ENCODE measurements at places on chromosomes 2 and 18.
A peak's percentile ranks its signal among the peaks of the same experiment; 100 is the strongest.

DNA sequence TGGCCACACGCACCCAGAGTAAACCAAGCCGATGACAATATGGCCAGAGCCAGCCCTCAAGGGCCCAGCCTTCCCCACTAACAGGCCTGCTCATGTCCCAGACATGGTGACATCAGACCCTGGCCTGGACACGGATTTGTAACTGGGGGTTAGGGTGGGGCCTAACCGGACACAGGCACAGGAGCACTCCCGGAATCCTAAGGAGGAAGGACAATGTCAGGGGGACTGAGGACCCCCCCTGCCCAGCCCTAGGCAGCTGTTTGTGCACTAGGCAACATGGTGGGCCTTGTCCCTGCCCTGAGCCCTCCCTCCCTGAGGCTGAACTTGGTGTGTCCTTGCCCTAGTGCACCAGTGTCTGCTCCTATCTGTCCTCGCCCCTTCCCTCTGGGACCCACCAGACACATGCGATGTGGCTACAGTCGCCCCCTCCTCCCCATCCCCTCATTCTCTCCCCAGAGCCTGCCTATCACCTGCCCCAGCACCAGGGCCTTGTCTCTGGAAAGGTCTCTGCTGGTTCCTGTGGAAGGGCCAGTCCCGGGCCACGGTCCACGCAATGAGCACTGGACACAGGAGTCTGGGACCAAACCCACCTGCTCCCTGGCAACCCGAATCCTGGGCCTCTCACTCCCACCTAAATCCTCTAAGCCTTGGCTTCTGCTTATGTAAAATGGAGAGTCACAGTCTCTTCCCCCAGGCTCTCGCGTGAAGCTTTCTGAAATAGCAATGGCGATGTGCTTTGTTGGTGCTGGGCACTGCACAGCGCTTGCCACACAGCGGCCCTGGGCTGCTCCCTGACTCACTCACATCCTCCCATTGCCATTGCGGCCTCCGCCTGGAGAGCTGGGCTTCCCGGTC, 76.5 kb upstream of the RAB6C start:
- no peak for DNase-seq

DNA sequence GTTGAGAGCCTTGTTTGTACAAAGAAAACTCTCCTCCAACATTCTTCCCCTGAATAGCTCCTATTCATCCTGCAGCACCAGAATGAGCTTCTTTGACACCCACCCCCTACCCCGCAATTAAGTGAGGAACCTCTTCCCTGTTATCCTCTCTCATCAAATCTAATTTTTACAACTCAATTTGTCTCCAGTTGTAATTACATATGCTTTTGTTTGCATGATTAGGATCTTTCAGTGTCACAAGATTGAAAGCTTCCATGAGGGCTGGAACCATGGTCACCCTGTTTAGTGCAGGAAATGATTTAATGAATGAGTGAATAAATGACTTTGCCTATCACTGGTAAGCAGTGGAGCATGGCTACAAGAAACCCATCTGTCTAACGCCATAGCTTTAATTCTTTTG, 334.6 kb upstream of the KLHL29 start:
- no peak for DNase-seq

- DNase-seq: no peak
These were observed 262.5 kb downstream of the ZNF521 start for GRCh38 chr18:25089470-25089869.

GRCh38 chr18:47397671-47398319, 146.3 kb upstream of the SKOR2 start:
- no peak for DNase-seq

DNA sequence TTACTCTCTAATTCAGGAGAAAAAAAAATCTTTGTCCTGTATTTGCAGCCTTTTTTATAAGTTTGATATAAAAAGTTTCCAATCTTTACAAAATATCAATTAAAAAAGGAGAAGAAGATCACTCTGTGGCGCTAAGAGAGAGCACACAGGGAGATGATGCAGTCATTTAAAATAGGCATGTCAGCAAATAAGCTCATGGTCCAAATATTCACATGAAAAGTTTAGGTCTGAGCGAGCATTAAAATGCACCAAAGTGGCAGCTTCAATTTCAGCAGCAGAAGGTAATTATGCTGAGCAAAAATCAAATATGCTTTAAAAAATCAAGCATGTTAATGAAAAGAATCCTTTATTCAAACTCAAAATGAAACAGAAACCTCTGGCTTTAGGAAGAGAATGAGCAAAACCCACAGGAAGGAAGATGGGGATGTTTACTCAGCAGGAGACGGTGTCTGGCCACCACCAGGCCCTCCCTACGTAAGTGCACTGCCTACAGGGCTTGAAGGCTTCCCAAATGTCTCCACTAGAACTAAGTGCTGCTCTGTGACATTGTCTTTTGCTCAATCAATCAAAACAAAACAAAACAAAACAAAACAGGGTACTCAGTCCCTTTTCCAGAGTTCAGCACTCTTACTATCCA, 120.4 kb downstream of the L3MBTL4 start:
- no peak for DNase-seq

GRCh38 chr2:72934683-72935610, 17.6 kb downstream of the EMX1 start:
- DNase-seq: no peak

DNA sequence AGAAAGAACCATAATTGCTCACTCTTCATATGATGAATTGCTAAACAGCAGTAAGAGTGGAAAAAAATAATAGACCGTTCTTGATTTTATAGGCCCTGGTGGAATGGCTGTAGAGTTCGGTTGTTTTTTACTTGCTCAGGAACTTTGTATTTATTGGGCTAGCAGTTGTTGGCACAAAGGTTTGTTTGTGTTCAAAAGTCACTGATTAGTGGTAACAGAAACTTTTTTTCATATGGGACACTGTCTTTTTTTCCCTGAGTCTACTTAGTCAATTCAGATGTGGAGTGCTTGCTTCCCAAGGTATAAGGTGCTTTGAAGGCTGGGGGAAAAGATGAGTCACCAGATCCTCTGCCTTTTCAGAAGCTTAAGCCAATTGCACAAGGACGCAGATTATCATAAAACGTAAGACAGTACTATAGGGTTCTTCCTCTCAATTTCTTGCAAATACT, 25.8 kb downstream of the PHLPP1 start:
- no peak for DNase-seq

GRCh38 chr2:158047156-158047611, 54.5 kb upstream of the UPP2 start:
- no peak for DNase-seq

GRCh38 chr2:66069937-66070720, 364.8 kb upstream of the MEIS1 start:
- no peak for DNase-seq

DNA sequence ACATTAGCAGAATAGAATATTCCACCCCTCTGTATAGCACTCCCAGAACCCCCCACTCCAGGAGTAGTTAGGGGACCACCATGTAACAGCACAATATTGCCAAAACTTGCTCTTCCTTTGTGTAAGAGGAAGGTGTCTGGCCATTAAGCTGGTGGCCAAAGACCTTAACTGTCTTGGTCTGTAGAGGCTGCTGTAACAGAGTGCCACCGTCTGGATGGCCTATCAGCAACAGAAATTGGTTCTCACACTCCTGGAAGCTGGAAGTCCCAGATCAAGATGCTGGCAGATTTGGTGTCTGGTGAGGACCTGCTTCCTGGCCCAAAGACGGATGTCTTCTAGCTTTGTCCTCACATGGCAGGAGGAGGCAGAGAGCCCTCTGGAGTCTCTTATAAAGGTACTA, 61.6 kb upstream of the TGFA start:
- DNase-seq: no peak

GRCh38 chr18:34003687-34004086, 221.0 kb downstream of the NOL4 start:
- DNase-seq: no peak

GRCh38 chr2:131349021-131349420, 14.9 kb downstream of the RAB6D start:
- no peak for DNase-seq

- DNase-seq: no peak
These were observed 133.4 kb downstream of the AFF3 start for GRCh38 chr2:100008956-100009355.

GRCh38 chr2:147663153-147663961, 181.5 kb upstream of the ACVR2A start:
- no peak for DNase-seq

DNA sequence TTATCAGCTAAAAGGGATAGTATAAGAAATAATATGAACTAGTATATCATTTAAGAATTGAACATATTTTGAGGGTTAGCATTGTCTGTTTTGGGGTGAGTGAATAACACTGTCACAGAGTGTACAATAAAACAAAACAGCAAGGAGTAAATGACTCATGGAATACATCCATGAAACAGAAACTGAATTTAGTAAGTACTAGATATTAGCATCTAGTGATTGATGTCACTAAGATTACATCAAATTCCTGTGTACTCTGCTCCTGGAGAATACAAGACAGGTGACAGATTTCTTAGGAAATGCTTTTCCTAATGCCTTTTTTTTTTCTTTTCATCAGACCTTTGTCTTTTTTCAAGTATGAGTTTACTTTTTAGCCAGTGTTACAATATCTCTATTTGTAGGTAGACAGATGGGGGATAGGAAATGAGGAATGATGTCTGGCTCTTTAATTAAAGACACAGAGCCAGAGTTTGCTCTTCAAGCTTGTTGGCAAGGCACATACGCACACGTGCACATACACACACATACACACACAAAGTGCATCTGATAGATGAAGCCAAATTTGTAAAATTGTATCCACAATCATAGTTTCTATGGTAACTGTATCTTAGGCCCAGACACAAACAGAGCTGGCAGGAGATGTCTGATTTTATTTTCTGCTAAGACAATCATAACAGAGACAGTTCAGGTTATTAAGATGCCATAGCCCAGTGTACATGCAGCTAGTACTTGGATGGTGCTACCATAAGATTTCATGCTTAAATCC, 138.2 kb upstream of the NRP2 start:
- no peak for DNase-seq

DNA sequence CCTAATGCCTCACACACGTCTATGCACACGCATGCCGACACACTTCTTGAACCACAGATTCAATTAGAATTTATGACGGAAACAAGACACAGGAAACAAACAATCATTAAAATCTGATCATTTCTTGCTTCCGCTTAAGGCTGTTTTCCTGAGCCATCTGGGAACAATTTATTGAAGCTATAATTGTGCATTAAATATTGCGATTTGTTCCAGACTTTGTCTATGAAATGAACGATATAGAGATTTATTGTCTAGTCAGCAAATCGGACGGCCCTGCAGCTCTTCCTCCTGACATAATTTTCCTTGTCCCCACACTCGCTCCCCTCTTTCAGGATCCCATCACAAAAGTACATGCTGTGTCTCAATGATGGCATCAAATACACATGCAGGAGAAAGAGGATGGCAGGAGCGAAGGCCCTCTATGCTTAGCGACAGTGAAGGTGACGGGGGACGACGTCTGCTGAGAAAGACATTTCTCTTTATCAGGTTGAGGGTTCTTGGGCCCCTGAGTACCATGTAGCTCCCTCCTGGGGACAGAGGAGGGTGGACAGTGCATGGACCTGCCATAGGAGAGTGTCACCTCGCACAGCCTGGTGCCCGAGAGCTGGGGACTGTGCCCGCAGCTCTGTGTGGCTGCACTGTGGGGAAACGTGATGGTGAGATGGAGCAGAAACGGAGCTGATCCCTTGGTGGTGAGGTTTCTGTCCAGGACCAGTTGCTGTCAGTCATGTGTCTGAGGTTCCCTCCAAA, 157.3 kb downstream of the ACKR3 start:
- DNase-seq: no peak

DNA sequence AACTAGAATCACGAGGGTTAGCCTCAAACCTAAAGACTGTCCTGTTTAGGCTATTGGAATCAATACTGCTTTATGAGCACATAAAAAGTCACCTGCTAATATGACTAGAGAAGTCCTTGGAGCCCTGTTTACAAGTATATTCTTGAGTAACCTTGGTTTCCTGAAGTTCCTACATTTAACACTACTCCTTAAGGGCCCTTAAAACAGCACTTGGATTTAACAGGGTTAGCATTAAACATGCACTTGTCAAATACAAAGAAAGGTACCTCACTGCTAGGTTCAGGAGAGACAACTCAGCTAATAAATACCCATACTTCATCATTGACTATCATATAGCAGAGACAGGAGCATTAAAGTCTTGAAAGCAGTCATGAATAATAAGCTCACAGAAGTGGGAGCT, 96.7 kb downstream of the SLC5A7 start:
- DNase-seq: no peak

DNA sequence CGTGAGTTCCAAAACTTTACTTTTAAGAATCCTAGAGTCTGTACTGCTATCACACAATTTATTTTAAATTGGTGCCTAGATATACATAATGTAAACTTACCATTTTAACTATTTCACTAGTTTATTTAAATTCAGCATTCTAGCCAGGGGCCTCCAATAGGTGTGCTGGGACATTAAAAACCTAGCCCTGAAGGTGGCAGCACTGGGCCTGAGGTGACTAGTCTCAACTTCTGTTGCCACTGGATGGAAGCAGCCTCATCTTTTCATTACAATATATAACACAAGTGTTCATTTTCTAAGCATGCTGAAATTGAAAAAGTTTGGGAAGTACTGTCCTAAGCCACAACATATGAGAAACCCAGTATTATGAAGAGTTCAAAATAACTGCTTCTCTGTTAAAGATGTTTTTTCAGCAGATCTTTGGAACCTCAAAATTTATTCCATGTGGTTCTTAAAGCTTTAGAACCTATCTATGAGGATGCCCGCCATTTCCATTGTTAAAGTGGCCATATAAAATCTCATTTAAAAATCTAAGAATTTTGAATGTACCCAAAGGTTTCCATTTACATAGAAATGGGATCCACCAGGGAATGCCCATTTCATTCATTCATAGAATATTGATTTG, 2.9 kb upstream of the RBBP8 start:
- DNase-seq: peak; percentile 43

- no peak for DNase-seq
These were observed 133.7 kb downstream of the COL6A3 start for GRCh38 chr2:237280229-237280628.

- DNase-seq: no peak
These were observed 79.6 kb downstream of the TGIF1 start for GRCh38 chr18:3529601-3530000.

- DNase-seq: no peak
These were observed 55.0 kb downstream of the ARHGAP25 start for GRCh38 chr2:68789603-68790002.

- DNase-seq: no peak
These were observed 283.7 kb downstream of the SUCLG1 start for GRCh38 chr2:84175340-84175739.

DNA sequence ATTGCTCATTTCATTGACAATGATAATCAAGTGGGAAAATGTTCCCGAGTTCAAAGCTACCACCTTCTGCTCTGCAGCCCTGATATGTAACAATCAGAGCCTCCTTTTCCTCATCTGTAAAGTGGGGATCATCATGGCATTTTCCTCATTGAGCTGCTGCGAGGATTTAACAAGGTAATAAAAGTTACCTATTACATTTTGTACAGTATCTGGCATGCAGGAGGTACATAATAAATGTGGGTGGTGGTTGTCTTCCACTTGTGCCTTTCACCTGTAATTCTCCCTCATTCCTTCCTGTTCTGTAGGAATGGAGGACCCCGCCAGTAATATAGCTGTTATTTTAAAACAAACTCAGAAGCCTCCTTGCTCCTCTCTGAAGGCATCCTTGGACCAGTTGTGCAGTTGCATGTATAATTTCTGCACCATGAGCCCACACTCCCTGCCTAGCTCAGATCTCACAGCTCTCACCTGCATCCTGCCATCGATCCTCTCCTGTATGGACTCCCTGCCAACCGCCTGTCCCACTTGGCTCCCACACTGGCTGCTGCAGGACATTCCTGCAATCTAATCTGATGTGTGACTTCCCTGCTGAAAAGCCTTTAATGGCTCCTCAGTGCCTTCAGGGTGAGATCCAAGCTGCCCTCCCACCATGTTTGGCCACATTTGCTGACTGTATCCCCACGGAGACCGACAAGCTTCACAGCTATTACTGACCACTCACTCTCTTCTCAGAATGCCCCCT, 350.4 kb downstream of the EN1 start:
- no peak for DNase-seq

All from stimulated activated CD8-positive, alpha-beta memory T cell treated with anti-CD3 and anti-CD28 coated beads, Interleukin-15, amount 100 ng/mL, for 24 hours (primary cell).